CD4-positive, alpha-beta memory T cell (primary cell): ENCODE measurements at places on chromosomes 7 and 10. TPM values are rescaled to one million over a fixed set of nuclear protein-coding genes. Genes with fewer than 3 reads are reported as not detected.

GRCh38 chr10:44706745-44707144 is 204.4 kb upstream of the TMEM72 start:
- no peak for DNase-seq
- H3K36me3 ChIP-seq: no peaks in the 10 kb centered on the region
- no peaks in the 10 kb centered on the region for H3K4me1 ChIP-seq
- H3K4me3 ChIP-seq: no peak overlapping the region
- H3K27ac ChIP-seq: no peak overlapping the region
- H3K27me3 ChIP-seq: no peaks in the 10 kb centered on the region

DNA sequence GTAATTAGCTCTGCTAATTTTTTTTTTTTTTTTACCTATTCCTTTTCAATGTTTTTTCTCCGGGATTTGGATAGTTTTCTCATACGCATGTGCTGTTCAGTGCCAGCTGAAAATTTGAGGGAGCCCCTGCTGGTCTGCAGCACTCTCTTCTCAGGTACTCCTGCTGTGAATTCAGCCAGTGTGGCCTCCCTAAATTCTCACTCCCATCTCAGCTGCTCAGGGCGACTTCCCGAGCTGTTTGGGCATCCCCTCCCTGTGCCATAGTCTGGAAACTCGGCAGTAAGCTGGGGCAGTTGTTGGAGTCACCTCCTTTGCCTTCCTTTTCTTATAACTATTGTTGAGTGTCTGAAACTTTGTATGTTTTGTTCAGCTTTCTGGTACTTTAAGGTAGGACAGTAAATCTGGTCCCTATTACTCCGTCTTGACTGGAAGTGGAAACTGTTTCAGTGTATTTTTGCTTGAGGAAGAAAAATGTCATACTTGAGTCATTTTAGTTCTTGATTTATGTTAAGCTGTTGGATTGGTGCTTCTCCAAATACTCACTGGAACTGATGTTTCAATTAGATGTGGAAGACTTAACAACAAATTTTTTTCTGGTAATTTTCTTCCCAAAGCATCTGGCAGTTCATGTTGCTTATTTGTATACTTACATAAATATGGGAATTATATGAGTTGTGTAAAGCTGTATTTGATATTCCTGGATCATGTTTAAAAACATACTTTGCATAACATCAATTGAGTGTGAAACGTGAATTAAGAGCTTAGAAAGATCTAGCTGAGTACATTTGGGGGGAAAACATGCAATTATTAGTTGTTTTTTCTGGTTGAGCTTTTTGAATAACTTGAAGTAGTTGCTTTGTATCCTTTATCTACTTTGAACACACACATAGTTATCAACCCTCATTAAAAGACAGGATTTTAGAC is 33.7 kb downstream of the MINPP1 start:
- H3K4me3 ChIP-seq: no peak overlapping the region
- DNase-seq: no peak
- H3K27ac ChIP-seq: no peak overlapping the region
- no peaks in the 10 kb centered on the region for H3K27me3 ChIP-seq
- H3K4me1 ChIP-seq: peaks cover 7% of the 10 kb centered on the region
- no peaks in the 10 kb centered on the region for H3K36me3 ChIP-seq

Gene BICC1
- total RNA-seq: not detected

Gene MSS51
- total RNA-seq: 6.2 TPM
